Activated CD8-positive, alpha-beta T cell treated with anti-CD3 and anti-CD28 coated beads, Interleukin-2, amount 10 ng/mL, durations not matched to agents 7 days and 5 days (primary cell): ENCODE measurements at places on chromosomes 5 and 9. TPM values are rescaled to one million over a fixed set of nuclear protein-coding genes. Genes with fewer than 3 reads are reported as not detected.

The PGM5 gene
- not detected for total RNA-seq

The GABRB2 gene
- not detected for total RNA-seq

The CHSY3 gene
- total RNA-seq = not detected

The PFN3 gene
- total RNA-seq = not detected

The CTSV gene
- 0.29 TPM for total RNA-seq

The MAMDC2 gene
- not detected for total RNA-seq

The CARD19 gene
- 55.4 TPM for total RNA-seq

The FAM221B gene
- not detected for total RNA-seq

The ARID3C gene
- total RNA-seq = not detected

The HAVCR2 gene
- total RNA-seq = 77.6 TPM
